ENCODE measurements at places on chromosomes 7 and 10.

GRCh38 chr10:63689768-63690167 lies 168.6 kb downstream of the REEP3 start:
- DNase-seq, result no peak

- peak; percentile 8 for DNase-seq
Measured at GRCh38 chr7:111089822-111090426, 1.0 kb upstream of the LRRN3 start.

GRCh38 chr10:131641231-131641630 lies 259.6 kb upstream of the PPP2R2D start:
- DNase-seq, result no peak

- no peak for DNase-seq
Measured at GRCh38 chr7:41006306-41006995, 696.4 kb downstream of the INHBA start.

DNA sequence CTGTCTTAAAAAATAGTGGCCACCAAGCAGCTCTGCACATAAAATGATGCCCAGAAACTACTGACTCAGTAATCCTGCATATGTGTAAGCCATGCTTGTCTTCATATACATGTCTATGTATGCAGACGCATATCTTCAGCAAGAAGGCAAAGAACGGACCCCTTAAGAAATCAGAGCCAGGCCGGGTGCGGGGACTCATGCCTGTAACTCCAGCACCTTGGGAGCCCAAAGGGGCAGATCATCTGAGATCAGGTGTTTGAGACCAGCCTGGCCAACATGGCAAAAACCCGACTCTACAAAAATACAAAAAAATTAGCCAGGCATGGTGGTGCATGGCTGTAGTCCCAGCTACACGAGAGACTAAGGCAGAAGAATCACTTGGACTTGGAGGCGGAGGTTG lies 295.0 kb downstream of the TCERG1L start:
- DNase-seq, result no peak

GRCh38 chr10:5490698-5491464 lies 8.5 kb downstream of the CALML5 start:
- peak; percentile 1 for DNase-seq

GRCh38 chr7:150339409-150339809 lies 2.0 kb downstream of the RARRES2 start:
- no peak for DNase-seq

GRCh38 chr7:78395298-78396036 lies 596.9 kb downstream of the PHTF2 start:
- DNase-seq, result no peak

DNA sequence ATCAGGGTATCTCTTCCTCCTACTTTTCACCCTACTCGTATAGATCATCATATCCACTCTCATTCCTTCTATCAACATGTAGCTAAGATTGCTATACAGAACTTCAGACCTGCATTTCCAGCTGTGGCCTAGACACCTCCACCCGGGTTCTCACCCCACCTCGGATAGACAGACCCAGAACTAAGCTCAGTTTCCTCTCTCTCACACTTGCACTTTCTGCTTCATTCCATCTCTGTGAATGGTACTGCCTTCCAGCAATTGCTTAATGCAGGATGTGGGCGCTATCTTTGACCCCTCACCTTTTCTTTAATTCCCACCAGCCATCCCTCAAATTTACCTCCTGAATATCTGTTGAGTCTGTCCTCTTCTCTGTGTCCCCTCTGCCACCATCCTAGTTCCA lies 35.7 kb downstream of the AGK start:
- no peak for DNase-seq

Data from HL-60 (cell line).